AG20443 (cell line): ENCODE measurements at places on chromosomes 16 and 17.
A peak's percentile ranks its signal among the peaks of the same experiment; 100 is the strongest.

DNA sequence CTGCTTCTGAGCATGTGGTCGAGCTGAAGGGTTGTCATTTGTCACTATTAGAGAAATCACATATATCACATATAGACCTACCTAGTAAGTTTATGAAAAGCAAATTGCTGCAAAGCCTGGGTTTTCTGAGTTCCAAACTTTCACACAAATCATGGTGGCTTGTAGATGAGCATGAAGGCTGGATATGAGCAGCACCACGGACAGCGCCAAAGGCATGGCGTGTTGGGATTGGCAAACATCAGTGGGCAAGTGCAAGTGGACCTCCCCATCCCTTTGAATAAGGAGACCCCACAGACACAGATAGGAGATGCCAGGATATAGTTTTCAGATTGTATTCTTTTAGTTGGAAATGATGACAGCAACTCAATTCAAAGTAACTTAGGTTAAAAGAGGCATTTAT, 77.6 kb upstream of the CACNG3 start:
- no peak for DNase-seq

GRCh38 chr17:8701754-8702153, 42.9 kb downstream of the CCDC42 start:
- DNase-seq: no peak

- DNase-seq: no peak
Measured at GRCh38 chr16:72921620-72922019, 126.3 kb downstream of the ZFHX3 start.

DNA sequence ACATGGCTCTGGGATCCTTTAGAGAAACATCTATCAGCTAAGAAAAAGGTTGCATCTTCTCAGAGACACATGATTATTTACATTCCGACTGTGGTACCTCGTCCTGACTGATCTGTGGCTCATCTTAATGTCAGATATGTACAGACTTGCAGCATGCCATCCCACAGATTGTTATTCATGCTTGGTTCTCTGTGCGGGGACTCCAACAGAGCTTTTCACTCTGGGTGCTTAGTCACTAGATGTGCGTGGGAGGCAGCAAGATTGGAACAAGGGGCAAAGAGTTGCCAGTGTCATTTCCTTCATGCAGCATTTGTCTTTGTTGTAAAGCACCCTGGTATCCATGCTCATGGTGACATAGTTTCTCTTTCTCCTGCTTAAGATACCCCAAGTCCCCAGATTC, 179.1 kb upstream of the CACNG5 start:
- DNase-seq: peak; percentile 39

- no peak for DNase-seq
Measured at GRCh38 chr16:66975302-66975893, 13.0 kb upstream of the CES4A start.

GRCh38 chr17:13869331-13869940, 199.9 kb upstream of the COX10 start:
- no peak for DNase-seq

GRCh38 chr17:44536090-44536953, 21.0 kb upstream of the FZD2 start:
- no peak for DNase-seq

- no peak for DNase-seq
Measured at GRCh38 chr16:49441366-49441780, 67.8 kb downstream of the C16orf78 start.

DNA sequence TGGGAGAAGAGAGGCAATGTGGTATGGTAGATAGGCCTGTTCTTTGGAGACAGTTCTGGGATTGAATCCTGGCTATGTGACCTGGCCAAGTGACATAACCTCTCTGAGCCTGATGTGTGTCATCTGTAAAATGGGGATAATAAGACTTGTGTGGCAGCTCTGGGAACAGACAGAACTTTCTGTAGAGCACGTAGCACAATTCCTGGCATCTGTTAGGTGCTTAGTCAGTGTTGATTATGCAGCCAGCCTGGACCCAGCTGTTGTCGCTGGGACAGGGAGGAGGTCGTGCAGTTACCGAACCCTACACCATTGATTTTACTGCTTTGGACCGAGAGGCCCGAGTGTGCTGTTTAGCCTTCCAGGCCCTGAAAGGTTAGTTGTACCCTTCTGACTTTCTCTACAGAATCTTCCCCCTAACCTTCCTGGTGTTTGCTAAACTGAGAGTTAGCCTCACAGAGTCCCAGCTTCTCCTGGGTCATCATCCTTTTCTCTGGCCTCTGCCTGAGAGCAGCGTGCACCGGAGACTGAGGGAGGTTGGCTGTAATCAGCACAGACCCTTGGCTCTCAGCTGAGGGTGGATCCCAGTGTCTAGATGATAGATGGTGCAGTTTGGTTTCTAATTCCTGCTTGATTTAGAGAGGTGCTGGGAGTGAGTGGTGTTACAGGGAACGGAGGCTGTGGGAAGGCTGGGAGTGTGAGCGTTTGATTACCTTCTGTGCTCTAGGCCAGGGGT, 31.9 kb downstream of the MSI2 start:
- peak; percentile 49 for DNase-seq

DNA sequence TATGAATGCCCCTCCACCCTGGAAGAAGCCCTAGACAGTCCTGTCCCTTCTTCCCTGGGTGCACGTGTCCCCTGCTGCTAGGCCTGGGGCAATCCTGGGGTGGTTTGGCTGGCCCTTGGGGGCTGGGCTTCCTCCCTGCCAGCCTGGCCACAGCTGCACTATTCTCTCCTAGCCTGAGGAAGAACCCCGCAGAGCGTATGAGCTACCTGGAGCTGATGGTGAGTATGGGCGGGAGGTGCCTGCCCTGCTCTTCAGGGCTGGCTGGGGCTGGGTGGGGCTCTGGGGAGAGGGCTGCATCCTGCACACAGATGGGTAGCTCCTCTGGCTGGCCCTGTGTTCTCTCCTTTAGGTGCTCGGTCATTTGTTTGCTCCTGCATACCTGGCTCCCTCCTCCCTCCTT, 28.8 kb downstream of the MAP2K3 start:
- DNase-seq: no peak

- DNase-seq: no peak
Measured at GRCh38 chr16:78205506-78205905, 106.1 kb downstream of the WWOX start.

DNA sequence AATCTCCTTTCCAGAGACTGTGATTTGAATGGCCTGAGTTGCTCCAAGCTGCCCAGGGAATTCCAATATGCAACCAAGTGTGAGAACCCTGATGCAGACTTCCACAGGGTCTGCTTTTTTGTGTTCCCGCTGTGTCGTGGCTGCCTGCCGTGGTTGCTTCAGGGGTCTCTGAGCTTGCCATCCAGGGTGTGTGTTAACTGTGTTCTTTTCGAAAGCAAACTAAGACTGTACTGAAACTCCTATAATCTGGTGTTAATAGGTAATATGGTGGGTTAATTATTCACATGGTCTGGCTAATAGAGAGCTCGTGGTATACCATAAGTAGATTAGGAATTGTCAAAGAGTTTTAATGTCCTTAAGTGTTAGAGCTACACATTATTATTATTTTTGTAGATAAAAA, 20.7 kb downstream of the UBN1 start:
- no peak for DNase-seq

DNA sequence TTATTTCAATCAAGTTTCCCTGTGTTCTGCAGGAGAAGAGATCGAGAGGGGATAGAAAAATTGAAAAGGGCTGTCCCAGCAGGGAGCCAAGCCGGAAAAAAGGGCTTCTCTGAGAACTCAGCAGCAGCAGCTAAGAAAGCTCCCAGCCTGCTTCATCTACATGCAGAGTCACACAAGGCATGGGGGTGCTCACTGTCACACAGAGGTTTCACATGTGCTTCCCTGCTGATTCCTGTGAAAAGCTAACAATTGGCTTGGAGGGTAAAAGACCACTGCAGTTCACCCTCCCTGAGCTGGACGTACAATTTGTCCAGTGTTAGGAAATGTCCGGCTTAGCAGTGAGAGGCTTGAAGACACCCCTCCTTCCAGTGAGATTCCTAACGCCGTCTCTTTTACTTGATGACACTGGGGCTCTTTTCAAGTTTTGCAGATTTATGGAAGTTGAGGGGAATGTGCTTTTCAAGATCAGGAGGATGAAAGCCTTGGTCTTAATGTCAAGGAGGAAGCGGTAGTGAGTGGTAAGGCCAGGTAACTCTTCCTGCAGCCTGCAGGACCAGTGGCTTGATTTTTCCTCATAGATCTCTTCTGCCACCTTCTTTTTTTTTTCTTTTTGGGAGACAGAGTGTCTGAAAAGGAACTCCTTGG, 85.6 kb downstream of the WNT3 start:
- DNase-seq: no peak

DNA sequence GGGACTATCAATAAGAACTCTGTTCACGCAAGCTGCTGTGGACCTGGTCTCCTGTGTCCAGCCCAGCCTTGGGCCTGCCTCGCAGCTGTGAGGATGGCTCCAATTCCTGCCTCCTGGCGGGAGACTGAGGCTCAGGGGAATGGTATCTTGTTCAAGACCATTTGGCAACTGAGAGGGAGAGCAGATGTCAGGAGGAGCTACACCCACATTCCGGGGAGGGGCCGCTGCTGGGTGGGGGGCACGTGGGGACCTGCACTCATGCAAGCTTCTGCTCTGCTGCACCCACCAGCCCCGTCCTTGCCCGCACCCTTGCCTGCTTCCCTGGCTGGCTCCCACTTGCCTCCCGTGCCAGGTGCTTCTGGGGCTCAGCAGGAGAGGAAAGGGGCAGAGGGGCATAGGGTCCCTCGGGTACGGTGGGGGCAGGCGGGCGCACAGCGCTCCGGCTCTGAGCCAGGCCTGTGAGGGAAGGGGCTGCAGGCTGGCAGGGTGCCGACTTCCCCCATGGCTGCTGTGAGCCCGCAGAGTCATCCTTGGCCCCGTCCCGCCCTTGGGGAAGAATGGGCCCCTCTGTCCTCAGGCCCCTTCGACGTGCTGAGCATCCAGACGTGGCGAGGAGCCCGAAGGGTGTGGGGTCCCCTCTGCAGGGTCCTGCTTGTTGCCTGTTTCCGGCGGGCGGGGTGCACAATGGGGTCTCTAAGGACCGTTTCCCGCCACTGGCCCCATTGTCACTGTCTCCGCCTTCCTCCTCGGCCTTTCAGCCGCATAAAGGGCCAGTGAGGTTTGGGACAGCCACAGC, 2.7 kb downstream of the METRN start:
- DNase-seq: no peak
